ENCODE measurements at places on chromosomes 4 and X.

- no peak for DNase-seq
Observed at GRCh38 chrX:19555683-19556082, 40.4 kb upstream of the MAP3K15 start.

DNA sequence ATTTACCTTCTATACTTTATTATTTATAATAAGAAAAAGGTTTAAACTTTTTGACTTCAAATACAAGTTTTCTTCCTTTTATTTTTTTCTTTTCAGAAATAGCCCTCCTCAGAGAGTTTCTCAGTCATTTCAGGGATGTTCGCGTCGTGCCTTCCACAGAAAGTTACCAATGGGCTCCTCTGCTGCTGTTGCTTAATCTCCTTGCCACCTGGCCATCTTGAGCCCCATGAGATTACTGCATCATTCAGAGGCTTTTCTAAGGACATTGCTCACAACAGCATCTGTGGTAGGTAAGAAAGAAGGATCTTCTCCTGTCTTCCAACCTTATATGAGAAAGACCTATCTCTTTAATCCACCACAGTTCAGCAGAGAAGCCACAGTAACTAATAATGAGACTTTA is 1361.9 kb upstream of the ADGRL3 start:
- no peak for DNase-seq

DNA sequence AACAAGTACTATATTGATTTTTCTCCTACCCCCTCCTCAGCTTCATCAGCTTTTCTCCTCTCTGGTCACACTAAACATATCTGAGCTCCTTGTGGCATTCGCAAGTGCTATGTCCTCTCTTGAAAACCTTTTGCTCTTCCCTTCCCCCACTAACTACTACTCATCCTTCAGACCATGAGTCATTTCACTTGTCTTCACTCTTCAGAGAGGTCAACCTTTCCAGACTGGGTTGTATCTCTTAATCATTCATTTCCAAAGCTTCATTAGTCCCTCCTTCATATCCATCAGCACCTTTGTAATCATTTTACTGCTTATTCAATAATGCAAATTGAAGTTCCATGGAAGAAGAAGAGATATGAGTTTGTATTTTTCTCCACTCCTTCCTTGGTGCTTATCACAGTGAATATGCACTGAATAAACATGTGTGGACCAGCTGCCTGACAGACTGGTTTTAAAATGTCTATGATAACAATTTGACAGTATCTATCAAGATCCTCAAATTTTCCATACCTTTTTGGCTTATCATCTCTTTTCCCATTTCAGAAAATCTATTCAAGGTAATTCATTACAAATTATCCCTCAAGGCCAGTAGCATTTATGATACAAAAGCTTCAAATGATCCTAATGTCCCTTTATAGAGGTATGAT is 28.4 kb downstream of the DDX60L start:
- DNase-seq: peak; percentile 17

- no peak for DNase-seq
Observed at GRCh38 chrX:49089553-49089952, 9.9 kb upstream of the WDR45 start.

GRCh38 chr4:14910411-14910810 is 91.9 kb upstream of the CPEB2 start:
- no peak for DNase-seq
